Hematopoietic multipotent progenitor cell treated with erythropoietin and hydrocortisone succinate and interleukin-3 and kit ligand, for 6 days (in vitro differentiated cells): ENCODE measurements at places on chromosomes 5 and 9.
A peak's percentile ranks its signal among the peaks of the same experiment; 100 is the strongest.

- no peak for DNase-seq
Measured at GRCh38 chr5:121497176-121497575, 354.5 kb upstream of the FTMT start.

- DNase-seq = no peak
Measured at GRCh38 chr9:102795532-102795931, 199.6 kb upstream of the CYLC2 start.

GRCh38 chr5:17663182-17663581 is 28.9 kb downstream of the TAF11L14 start:
- DNase-seq = no peak

- no peak for DNase-seq
Measured at GRCh38 chr5:139588962-139589361, 27.8 kb downstream of the UBE2D2 start.

DNA sequence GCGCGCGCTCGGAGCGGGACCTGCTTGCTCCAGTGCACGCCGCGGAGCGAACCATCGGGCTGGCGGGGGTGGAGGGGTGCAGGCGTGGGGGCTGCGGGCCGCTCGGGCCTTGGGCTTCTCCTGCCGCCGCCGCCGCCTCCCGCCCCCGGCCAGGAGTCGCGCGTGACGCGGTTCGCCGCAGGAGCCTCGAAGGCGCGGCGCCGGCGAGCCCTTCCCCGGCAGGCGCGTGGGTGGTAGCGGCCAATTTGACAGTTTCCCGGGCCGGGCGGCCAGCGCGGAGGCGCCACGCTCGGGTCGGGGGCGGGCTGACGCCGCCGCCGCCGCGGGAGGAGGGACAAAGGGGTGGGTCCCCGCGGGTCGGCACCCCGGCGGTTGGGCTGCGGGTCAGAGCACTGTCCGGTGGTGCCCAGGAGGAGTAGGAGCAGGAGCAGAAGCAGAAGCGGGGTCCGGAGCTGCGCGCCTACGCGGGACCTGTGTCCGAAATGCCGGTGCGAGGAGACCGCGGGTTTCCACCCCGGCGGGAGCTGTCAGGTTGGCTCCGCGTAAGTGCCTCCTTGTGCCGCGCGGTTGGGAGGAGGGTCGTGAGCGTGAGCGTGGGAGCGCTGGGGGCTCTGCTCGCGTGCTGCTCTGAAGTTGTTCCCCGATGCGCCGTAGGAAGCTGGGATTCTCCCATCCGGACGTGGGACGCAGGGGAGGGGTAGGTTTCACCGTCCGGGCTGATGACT is at the start of gene TJP2:
Gene TJP2 (plus strand): TSS at position 387 of the 725 bp plus-strand sequence. CDS start 96 bp downstream, at position 483.
- DNase-seq = peak; percentile 76

DNA sequence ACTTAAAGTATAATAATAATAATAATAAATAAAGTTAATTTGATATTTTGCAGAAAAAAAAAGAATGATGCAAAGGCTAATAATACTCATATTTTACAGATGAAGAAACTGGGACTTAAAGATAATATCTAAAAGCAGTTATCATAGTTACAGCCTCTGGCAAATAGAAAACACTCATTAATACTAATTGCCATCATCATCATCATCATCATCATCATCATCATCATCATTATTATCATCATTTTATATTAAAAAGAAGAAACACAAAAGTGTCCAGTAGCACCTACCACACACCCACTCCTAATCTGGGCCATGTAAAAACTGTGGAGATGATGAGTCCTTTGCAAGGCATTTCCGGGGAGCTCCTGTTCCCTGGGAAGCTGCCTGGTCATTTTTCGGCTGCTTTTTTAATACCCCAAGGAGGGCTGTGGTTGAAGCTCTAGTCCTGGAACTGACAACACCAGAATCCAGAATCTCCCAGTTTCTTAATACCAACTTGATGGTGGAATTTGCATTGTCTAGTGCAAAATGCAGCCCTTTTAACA is 70.8 kb downstream of the HTR4 start:
- DNase-seq = no peak

GRCh38 chr5:14513266-14513665 is 68.3 kb upstream of the OTULINL start:
- no peak for DNase-seq

- DNase-seq = no peak
Measured at GRCh38 chr5:57778501-57779091, 296.0 kb upstream of the ACTBL2 start.

DNA sequence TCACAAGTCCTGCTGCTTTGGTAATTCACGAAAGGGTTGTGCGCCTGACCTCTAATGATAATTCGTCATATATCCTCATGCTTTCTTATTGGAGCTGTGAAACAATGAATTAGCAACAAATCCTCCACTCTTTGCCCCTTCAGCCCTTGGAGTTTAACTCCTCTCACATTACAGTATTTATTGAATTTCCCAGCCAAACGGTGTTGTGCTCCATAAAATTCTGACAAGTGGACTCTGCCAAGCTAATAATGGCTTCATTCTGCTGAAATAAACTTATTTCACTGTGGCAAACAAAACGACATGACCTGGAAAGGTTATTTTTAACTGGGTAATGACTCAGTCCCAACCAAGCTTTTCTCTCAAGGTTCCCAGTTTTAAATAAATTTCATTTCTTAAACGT is 984.4 kb upstream of the DMAC1 start:
- no peak for DNase-seq

DNA sequence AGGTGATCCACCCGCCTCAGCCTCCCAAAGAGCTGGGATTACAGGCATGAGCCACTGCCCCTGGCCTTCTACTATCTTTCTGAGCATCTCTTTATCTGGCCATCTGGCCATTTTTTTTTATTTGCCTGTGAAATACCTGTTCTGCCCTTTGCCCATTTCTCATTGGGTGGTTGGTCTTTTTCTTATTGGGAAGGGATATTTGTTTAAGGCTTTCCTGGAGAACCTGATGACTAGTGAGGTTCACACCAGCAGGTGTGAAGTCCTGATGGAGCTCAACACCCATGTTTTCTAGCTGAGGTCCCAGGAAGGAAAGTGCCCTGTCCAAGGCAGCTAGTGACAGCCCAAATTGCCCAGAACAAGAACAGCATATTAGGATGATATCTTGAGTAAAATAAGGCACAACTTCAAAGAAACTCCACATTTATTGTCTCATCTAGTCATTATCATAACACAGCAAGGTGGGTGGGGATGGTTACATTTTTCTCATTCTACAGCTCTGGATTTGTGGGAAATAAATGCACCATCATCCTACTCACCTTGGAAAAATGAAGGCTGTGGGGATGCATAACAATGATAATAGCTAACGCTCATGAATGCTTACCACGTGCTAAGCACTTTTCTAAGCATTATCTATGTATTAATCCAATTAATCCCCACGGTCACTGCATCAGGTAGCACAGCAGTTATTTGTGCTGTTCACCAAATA is 20.3 kb downstream of the SLC36A3 start:
- no peak for DNase-seq

GRCh38 chr5:6856653-6857052 is 143.4 kb downstream of the TENT4A start:
- peak; percentile 6 for DNase-seq

- no peak for DNase-seq
Measured at GRCh38 chr9:91963711-91964240, 13.7 kb upstream of the ROR2 start.

- no peak for DNase-seq
Measured at GRCh38 chr5:107464876-107465275, 205.9 kb downstream of the EFNA5 start.

DNA sequence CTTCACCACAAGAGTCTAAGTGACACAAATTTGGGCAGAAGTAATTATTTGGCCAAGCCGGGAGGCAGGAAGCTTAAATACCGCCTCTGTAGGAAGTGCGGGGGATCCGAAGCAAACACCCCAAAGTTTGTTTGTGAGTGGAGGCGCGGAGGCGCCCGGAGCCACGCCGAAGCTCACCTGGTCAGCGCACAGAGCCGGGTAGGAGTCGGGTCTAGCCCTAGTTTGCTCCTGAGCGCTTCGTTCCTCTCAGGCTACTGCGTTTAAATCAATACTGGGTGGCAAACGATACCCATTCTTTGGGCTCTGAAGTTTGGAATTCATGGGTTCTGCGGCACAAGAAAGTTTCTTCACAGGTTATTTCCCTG is 855 bp downstream of the MCC start:
- DNase-seq = no peak

DNA sequence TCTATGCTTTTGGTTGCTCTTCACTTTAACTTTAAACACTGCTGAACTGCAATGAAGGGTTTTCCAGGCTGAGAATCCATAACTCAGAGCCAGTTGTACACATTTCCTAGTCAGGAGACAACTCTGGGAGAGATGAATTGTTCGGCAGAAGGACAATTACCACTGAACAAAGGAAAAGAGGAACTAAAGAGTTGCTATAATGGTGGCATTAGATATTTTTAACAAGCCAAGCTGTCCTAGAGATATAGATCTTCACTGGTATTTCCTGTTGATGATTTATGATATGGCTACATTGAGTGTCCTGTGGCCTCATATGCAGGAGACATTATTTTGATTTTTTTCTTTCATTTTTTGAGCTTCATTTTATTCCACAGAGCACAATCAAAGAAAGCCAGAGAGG is 219.1 kb upstream of the PCSK5 start:
- DNase-seq = peak; percentile 50

DNA sequence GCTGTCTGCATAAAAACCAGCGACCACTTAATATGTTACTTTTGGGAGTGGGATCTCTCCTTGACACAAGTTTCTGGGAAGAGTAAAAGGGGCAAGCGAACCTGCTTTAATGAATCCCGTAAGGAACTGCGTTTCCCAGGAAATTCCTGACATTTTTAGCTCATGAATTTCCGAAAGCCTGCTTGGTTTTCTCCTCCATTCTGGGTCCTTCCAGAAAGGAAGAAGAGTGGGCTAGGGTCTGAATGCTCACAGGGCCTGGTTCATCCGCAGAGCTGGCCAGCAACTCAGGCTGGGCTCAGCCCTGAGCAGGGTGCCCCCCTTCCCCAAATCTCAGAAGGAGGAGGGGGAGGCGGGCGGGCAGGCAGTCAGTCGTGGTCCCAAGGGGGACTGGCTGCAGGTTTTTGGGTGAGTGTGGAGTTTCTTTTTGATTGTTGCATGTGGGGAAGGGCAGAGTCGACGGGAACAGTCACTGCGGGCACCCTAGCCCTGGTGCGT is 1.2 kb upstream of the PURA start:
- DNase-seq = no peak

DNA sequence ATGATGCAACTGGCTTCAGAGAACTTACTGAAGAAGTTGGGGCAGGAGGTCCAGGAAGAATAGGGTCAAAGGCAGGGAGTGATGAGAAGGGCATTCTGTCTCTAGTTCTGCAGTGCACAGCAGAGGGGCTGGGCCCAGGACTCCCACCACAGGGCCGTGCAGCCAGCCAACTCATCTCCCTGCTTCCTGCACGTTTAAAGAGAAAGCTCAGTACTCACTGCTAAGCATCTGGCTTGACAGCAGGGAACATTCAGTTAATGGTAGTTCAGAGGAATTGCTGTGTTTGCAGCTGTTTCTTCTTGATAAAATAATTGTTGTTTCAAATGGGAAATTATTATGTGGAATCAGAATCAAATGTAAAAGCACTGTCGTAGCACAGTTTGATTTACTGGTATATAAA is 25.6 kb upstream of the SCAMP1 start:
- DNase-seq = no peak

GRCh38 chr5:73028991-73029595 is 73.3 kb downstream of the FCHO2 start:
- DNase-seq = no peak

DNA sequence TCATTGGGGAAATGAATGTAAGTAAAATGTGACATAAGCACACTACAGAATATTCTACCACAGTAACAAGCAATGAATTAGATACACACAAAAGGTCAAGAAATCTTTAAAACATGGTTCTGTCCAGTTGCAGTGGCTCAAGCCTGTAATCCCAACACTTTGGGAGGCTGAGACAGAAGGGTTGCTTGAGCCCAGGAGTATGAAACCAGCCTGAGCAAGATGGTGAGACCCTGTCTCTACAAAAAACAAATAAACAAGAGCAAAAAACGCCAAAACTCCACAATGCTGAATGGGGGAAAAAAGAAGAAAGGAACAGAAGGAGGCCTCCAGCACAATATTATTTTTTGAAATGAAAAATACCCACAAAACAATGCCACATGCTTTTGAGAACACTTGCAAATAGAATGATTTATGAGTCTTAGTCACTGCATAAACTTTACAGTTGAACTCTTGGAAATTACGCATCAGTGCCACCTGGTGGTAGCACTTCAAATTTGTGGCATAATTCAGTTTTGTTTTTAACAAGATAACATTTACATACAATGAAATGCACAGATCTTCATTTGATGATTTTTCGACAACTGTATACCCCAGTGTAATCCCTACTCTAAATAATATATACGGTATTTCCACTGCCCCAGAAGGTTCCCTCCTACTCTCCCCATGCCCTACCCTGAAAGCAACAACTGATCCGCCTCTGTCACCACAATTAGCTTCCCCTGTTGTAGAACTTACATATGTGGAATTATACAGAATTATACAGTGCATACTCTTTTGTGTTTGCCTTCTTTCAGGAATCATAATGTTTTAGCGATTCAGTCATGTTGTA is 14.4 kb upstream of the SPINK4 start:
- peak; percentile 82 for DNase-seq

DNA sequence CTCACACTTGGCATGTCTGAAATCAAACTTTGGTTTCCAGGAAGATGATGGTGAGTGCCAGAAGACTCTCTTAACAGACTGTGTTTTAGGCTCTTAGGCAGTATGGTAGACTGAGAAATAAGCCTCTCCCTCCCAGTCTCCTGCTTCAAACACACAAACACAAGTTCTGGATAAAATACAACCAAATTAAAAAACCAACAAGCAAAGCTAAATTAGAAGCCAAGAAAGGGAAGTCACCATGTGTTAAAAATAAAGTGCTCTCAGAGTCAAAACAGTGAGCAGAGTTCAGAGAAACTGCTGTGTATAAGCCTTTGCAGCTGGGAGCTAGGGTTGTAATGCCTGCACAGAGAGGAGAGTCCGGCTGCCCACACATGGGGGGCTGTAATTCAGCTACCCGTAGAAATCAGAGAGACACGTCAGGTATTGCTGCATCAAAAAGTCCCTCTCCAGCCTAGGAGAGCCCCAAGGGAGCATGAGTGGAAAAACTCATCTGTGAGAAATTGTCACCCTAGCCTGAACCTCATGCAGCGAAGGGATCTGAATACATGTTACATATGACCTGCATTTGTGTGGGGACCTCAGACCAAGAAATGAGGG is 62.6 kb downstream of the ANGPTL2 start:
- no peak for DNase-seq

GRCh38 chr9:5879419-5880181 is 11.1 kb upstream of the MLANA start:
- DNase-seq = peak; percentile 70

- no peak for DNase-seq
Measured at GRCh38 chr5:137101544-137101943, 397.6 kb downstream of the SPOCK1 start.

- DNase-seq = peak; percentile 3
Measured at GRCh38 chr5:110086658-110087388, 397.1 kb downstream of the MAN2A1 start.

- DNase-seq = no peak
Measured at GRCh38 chr9:99713838-99714306, 107.8 kb upstream of the NR4A3 start.
